IPS DF 6.9 (cell line): ENCODE measurements at places on chromosomes 12 and 14.

DNA sequence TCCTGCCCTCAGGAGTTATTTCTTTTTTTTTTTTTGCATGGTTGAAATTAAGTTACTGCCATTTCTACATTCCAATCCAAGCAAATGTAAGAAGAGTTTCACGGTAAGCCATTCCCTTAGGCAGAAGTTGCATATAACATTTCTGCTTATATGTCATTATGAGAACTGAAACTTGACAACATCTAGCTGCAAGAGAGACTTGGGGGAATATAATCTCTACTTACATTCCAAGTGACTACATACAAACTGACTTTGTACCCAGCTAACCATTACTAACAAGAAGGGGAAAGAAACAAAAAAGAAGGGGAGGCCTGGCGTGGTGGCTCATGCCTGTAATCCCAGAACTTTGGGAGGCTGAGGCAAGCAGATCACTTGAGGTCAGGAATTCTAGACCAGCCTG lies 7.3 kb upstream of the RESF1 start:
- DNase-seq = no peak

- DNase-seq = no peak
Measured at GRCh38 chr12:75207338-75208083, 2.1 kb downstream of the KCNC2 start.

DNA sequence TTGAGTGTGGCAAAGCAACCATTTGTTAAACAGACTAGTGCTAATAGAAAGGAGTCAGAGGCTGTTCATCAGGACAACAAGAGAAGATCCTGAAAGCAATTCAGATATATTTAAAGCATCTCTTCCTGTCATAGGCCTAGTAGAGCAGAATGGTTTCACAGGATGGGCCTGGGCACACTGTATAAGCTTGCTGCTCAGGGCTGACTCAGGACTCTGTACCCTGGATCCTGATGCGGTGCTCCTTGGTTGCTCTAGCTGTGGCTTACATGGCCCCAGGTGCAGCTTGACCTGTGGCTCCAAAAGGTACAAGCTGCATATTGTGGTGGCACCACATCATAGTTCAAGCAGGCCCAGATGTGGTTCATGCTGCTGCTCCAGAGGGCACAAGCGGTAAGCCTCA lies 313.4 kb downstream of the ETNK1 start:
- DNase-seq = no peak

GRCh38 chr14:58547649-58548048 lies 90.1 kb upstream of the DACT1 start:
- DNase-seq = no peak

- DNase-seq = no peak
Measured at GRCh38 chr14:56650048-56650447, 70.5 kb downstream of the TMEM260 start.

- no peak for DNase-seq
Measured at GRCh38 chr14:80415636-80416035, 204.3 kb upstream of the DIO2 start.

DNA sequence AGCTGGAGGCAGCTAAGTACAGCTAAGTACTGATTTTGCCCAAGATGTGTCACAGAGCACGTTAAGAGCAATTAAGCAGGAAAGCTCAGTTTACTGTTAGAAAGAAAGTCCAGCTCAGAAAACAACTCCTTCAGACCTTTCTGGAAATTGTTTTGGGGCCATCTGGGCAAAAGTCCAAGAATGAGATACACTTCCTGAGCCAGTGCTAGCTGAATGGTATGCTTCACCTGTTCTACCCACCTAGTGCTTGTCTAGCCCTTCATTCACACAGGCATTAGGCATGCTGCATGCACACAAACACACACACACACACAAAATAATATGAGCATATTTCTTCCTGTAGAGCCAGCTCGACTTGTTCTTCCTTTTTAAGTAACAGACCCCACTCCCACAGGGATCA lies 6.6 kb upstream of the IKZF4 start:
- no peak for DNase-seq

GRCh38 chr12:27982385-27982784 lies 9.9 kb upstream of the PTHLH start:
- no peak for DNase-seq

GRCh38 chr14:101078892-101079221 lies 175.3 kb upstream of the RTL1 start:
- no peak for DNase-seq

GRCh38 chr12:101927999-101928398 lies 50.6 kb downstream of the DRAM1 start:
- DNase-seq = no peak

DNA sequence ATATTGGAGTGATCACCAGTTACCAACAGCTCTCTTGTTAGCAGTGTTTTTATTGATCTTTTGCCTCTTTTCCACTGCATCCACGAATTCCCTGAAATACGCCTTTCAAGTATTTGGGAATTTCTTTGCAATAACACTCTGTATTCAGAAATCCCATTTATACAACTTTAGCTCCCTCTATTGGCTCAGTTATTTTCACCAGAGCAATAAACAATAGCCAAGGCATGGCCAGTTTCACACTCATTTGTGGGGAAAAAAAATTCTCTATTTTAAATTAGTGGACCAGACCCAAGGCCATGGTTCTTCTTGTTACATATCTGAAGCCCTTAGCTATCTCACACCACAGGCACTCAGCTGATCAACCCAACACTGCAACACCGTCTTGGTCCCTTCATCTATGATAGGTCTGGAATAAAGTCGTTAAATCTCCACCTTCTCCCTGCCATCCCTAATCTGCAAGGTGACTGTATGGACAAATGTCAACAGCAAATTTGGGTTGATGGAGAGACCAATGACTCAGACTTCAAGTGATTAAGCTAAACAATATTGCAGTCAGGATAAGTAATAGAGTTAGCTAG lies 92.4 kb upstream of the TMEM260 start:
- no peak for DNase-seq

DNA sequence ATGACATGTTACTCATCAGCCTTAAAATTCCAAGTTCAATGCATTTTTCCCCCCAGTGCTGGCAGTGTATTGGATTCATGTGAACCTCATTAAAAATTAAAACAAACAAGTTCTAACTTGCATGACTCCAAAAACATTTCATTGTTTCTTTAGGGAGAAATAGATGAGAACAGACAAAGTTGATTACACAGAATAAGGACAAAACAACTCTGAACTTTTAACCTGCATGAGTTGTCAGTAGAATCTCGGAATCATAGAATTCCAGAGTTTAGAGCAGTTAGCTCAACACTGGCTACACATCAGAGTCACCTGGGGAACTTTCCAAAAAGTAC lies 127.5 kb downstream of the TMX1 start:
- DNase-seq = no peak

DNA sequence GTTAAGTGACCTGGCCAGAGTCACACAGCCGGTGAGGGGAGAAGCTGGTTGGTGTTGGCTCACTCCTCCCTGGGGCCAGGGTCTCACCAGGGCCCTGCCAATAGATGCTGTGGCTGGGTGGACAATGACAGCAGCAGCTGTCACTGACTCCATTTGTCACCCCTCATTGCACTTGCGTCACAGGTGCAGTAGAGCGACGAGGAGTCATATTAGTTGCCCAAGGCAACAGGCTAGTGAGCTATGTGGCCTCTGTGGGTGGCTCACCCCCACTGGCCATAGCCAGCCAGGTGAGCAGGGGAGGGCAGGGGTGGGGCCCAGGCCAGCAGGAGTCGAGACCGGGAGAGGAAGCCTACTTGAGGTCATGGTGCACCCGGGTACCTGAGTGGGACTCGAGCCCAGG lies 9.7 kb downstream of the SLC25A47 start:
- DNase-seq = no peak

DNA sequence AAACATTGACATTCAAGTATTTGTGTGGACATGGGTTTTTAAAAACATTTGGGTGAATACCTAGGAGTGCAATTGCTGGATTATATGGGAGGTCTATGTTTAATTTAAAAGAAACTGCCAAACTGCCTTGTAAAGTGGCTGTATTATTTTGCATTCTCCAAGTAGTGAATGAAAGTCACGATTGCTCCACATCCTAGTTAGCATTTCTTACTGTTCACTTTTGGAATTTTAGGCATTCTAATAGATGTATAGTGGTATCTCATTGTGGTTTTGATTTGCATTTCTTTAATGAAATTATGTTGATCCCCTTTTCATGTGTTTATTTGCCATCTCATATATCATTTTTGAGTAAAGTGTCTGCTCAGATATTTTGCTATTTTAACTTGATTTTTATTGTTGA lies 159.5 kb downstream of the FOXG1 start:
- DNase-seq = no peak

DNA sequence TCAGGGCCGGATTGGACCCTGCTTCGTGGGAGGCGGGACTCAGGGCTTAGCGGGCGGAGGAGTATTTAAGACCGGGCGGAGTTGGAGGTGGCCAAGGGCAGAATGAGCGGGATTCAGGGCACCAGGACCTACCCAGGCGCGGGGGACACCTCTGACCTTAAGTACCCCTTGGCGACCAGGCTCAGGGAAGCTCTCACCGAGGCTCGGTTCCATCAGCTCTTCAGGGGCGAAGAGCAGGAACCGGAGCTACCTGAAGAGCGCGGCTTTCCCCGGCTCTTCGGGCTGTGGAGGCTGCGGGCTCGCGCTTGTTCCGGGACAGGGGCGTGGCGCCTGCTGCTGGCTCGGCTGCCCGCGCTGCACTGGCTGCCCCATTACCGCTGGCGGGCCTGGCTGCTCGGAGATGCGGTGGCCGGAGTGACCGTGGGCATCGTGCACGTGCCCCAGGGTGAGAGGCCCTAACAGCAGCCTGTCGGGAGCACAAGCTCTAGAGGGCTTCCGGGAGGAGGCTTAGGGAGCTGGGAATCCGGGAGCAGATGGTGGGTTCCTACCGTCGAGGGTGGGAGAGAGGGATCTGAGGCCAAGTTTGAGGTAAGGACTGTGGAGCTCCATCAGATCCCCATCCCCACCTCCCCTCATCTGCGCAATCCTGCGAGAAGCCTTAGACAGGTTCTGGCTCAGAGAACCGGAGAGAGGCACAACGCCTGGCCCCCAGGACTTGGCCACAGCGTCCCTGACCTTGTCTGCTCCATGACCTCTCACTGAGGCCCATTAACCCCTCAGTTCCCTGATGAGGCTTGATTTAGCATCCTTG lies 8.4 kb downstream of the ARHGEF25 start:
- DNase-seq = no peak

- no peak for DNase-seq
Measured at GRCh38 chr12:3302401-3303041, 188.5 kb upstream of the PRMT8 start.

GRCh38 chr14:59358102-59358501 lies 107.1 kb downstream of the GPR135 start:
- DNase-seq = peak; percentile 18

GRCh38 chr12:1646569-1647284 lies 17.7 kb downstream of the WNT5B start:
- no peak for DNase-seq

DNA sequence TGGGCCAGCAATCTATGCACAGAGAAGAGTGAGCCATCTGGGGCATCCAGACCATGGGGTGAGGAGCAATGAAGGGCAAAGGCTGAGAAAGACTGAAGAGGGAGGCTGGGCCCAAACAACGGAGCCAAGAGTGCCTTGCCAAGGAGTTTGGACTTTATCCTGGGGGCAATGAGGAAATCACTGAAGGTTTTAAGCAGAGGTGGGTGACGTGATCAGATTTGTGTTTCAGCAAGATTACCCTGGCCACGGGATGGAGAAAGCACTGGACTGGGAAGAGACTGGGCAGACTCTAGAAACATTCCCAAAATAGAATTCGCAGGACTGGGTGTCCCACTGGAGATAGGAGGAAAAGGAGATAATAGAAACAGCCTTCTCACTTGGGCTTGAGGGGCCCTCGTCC lies 65.3 kb downstream of the DPF3 start:
- DNase-seq = no peak

- no peak for DNase-seq
Measured at GRCh38 chr12:49843411-49843810, 505 bp upstream of the BCDIN3D start.

GRCh38 chr12:104342635-104343249 lies 39.2 kb downstream of the EID3 start:
- no peak for DNase-seq
